ENCODE measurements at places on chromosomes 16 and 17.

GRCh38 chr17:45235416-45236281, 14.0 kb downstream of the FMNL1 start:
- no peak overlapping the region for H3K4me3 ChIP-seq
- H3K36me3 ChIP-seq = no peaks in the 10 kb centered on the region
- no peak overlapping the region for H3K27ac ChIP-seq
- no peaks in the 10 kb centered on the region for H3K27me3 ChIP-seq
- DNase-seq = peak; percentile 94

- H3K27ac ChIP-seq = no peak overlapping the region
- no peaks in the 10 kb centered on the region for H3K27me3 ChIP-seq
- no peak for DNase-seq
- no peaks in the 10 kb centered on the region for H3K36me3 ChIP-seq
Measured at GRCh38 chr17:69267219-69267618, 38.6 kb upstream of the ABCA10 start.

GRCh38 chr16:27181019-27181790, 22.1 kb upstream of the KDM8 start:
- no peak overlapping the region for H3K27ac ChIP-seq
- no peaks in the 10 kb centered on the region for H3K27me3 ChIP-seq
- peaks cover 1% of the 10 kb centered on the region for H3K4me1 ChIP-seq

GRCh38 chr16:25699069-25699468, 7.3 kb downstream of the HS3ST4 start:
- H3K27me3 ChIP-seq = no peaks in the 10 kb centered on the region
- H3K27ac ChIP-seq = no peak overlapping the region
- DNase-seq = no peak
- H3K36me3 ChIP-seq = no peaks in the 10 kb centered on the region

- DNase-seq = no peak
- H3K36me3 ChIP-seq = no peaks in the 10 kb centered on the region
- no peaks in the 10 kb centered on the region for H3K4me1 ChIP-seq
- no peak overlapping the region for H3K27ac ChIP-seq
Measured at GRCh38 chr17:42459256-42459800, 650 bp downstream of the ATP6V0A1 start.

DNA sequence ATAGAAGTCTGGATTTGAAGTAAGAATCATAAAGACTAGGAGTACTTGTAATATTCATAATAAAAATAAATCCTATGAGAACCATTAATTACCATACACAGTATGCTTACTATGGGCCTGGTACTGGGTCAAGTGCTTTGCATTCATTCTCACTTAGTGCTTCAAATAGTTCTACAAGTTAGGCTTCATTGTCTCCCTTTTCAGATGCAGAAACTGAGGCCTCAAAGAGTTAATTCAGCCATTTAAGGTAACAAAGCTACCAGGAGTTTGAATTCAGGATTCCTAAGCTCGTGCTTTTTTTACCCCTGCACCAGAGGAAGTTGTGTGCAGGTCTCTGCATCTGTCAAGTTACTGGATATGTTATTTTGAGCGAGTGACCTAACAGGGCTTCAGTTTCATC, 1098.4 kb upstream of the EEF2KMT start:
- H3K27me3 ChIP-seq = no peaks in the 10 kb centered on the region
- DNase-seq = peak; percentile 43
- H3K36me3 ChIP-seq = no peaks in the 10 kb centered on the region
- H3K4me1 ChIP-seq = no peaks in the 10 kb centered on the region

DNA sequence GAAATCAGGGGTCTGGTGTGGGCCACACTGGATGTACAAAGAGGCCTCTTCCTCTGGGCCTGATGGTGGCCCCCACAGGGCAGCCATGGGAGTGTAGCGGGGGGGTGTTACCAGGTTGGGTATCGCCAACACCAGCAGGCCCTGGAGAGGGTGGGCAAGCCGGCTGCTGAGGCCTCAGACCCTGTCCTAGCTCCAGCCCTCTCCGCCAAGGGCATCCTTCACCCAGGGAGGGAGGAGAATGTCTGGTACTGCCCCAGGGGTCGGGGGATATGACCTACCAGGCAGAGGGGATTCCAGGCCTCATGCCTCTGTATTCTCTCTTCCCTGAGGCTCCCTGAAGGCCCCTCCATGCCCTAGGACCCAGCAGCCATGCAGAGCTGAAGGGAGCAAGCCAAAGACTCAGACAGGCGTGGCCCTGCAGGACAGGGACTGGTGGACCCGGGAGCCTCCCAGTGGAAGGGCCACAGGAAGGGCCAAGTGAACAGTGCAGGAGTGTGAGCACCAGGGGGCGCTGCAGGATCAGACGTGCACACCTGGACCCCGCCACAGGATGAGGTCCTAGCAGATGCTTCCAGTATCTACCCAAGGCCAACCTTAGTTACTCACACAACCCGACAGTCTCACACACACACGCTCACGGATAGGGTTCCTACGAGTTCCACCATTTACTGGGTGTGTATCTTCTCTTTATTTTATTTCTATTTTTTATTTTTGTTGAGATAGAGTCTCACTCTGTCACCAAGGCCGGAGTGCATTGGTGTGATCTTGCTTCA, 10.9 kb upstream of the CES4A start:
- H3K27ac ChIP-seq = no peak overlapping the region
- H3K36me3 ChIP-seq = no peaks in the 10 kb centered on the region
- H3K4me1 ChIP-seq = no peaks in the 10 kb centered on the region
- H3K4me3 ChIP-seq = no peak overlapping the region

- H3K4me3 ChIP-seq = no peak overlapping the region
- no peaks in the 10 kb centered on the region for H3K36me3 ChIP-seq
- DNase-seq = no peak
- H3K4me1 ChIP-seq = peaks cover 14% of the 10 kb centered on the region
Measured at GRCh38 chr17:47692137-47692894, 1.6 kb upstream of the TBKBP1 start.

DNA sequence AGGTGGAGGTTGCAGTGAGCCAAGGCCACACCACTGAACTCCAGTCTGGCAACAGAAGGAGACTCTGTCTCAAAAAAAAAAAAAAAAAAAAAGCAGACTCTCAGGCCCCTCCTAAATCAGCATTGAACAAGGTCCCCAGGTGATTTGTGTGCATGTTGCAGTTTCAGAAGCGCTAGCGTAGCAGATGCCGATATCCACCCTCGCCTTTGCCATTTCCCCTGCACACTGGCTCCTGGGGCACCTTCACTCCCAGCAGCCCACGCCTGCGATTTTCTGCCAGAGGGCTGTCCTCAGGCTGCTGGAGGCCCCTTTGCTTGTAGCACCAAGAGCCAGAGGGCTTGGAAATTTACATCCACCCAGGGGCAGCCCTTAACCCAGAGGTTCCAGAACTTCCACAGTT, 95.6 kb downstream of the WSCD1 start:
- H3K4me3 ChIP-seq = no peak overlapping the region
- DNase-seq = no peak
- H3K27me3 ChIP-seq = no peaks in the 10 kb centered on the region
- H3K27ac ChIP-seq = no peak overlapping the region
- no peaks in the 10 kb centered on the region for H3K36me3 ChIP-seq

GRCh38 chr16:22926105-22926751, 112.3 kb downstream of the HS3ST2 start:
- no peaks in the 10 kb centered on the region for H3K36me3 ChIP-seq
- no peak overlapping the region for H3K4me3 ChIP-seq
- no peaks in the 10 kb centered on the region for H3K27me3 ChIP-seq
- no peaks in the 10 kb centered on the region for H3K4me1 ChIP-seq
- H3K27ac ChIP-seq = no peak overlapping the region

- no peaks in the 10 kb centered on the region for H3K36me3 ChIP-seq
- no peak for DNase-seq
Measured at GRCh38 chr17:21228111-21228510, 14.2 kb upstream of the TMEM11 start.

DNA sequence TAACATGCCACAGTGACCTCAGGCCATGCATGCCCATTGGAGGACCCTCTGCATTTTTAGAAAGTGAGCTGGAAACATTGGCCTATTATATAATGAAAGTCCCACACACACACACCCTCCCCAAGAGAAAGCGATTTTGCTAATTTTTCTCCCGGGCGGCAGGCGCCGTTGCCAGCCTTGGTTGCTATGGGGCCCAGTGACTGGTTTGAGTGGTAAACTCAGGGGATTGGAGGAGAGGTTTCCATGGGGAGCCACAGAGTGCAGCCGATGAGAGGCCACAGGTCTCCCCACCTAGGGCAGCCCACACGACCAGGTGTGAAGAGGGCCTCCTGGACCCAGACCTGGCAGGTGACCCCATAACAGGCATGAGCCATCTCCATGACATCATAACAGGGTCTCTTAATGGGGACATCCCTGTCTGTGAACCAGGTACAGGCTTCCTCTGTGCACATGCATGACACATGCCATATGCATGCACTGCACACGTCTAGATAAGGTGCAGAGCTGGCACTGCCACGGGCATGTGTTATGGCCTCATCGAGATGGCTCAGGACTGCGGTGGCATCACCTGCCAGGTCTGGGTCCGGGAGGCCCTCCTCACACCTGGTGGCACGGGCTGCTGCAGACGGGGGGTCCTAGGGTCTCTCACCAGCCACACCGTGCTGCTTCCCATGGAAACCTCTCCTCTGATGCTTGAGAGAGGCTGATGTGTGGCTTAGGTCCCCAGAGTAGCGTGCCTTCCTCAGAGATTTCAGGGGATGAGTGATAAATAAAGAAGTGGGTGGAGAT, 144.1 kb downstream of the RBFOX3 start:
- no peak overlapping the region for H3K4me3 ChIP-seq
- no peak for DNase-seq

GRCh38 chr16:86410529-86410928, 99.8 kb upstream of the FOXF1 start:
- DNase-seq = no peak
- H3K27me3 ChIP-seq = no peaks in the 10 kb centered on the region
- no peaks in the 10 kb centered on the region for H3K36me3 ChIP-seq

DNA sequence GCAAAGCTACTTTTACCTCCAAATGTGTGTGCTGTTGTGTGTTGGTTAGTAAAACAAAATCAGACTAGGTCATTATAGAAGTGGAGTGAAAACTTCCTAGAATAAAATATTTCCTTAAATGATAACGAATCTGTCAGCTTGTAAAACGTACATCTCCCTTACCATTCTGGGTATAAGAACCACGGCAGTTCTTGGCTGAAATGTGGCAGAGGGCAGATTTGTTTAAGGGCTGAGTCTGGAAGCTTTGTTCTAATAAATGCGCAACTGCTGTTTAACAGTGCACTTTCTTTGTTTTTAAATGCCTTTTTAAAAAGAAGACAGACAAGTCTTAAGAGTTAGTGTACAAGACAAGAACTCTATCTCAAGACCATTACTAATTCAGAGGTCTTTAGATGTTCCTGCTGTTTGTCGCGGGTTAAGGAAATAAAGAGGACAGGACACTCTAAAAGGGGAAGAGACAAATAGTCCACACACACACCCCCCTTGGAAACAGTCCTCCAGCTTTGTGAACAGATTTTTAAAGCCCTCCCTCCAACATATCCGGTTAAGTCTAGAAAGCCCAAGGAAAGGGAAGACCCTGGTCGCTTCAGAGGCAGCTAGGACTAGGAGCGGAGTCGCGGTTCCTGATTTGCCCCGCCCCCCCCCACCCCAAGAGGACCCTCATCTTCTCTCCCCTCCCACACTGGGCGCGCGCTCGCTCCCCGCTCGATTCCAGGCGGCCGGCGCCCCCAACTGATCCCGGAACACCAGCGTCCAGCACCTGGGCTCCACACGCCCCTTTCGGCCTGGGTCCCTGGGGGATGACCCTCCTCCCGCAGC, 658 bp downstream of the SYNRG start:
- H3K4me1 ChIP-seq = no peaks in the 10 kb centered on the region
- H3K27me3 ChIP-seq = no peaks in the 10 kb centered on the region
- DNase-seq = no peak
- H3K36me3 ChIP-seq = peaks cover 3% of the 10 kb centered on the region
- H3K4me3 ChIP-seq = peak overlapping the region; percentile 81
